ENCODE measurements at places on chromosomes 2 and 18. TPM values are rescaled to one million over a fixed set of nuclear protein-coding genes. Genes with fewer than 3 reads are reported as not detected.
A peak's percentile ranks its signal among the peaks of the same experiment; 100 is the strongest.

SEH1L gene
- total RNA-seq: 17.3 TPM

IL1B gene
- 0.30 TPM for total RNA-seq

VSNL1 gene
- 10.4 TPM for total RNA-seq

PGAP1 gene
- total RNA-seq: 5.5 TPM

ITGB1BP1 gene
- total RNA-seq: 97.0 TPM

MAP3K19 gene
- total RNA-seq: not detected

ONECUT2 gene
- 0.03 TPM for total RNA-seq

MROH2A gene
- not detected for total RNA-seq

DNAJC5G gene
- total RNA-seq: 2.3 TPM

TTN gene
- 3,113 TPM for total RNA-seq

TMEM163 gene
- total RNA-seq: 0.38 TPM

DNA sequence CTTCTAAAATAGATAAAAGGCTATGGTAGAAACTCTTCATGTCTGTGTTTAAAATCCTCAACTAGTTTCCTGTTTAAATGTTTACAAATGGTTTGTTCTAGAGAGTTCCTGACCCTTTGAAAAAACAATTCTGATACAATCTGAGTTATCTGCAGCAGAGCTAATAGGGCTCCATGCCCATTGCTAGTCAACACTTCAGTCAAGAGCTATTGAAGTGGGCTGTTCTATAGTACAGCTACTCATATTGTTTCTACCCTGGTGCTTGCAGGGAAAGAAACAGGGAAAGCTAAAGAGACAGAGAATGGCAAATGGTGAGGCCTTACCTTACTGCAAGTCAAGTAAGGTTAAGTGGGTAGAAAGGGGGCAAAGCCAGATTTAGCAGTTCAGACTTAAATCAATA lies 112.3 kb upstream of the CAVIN2 start:
- no peak for DNase-seq

- no peak for DNase-seq
These were observed 73.7 kb downstream of the DGKD start for GRCh38 chr2:233428008-233428407.

DNA sequence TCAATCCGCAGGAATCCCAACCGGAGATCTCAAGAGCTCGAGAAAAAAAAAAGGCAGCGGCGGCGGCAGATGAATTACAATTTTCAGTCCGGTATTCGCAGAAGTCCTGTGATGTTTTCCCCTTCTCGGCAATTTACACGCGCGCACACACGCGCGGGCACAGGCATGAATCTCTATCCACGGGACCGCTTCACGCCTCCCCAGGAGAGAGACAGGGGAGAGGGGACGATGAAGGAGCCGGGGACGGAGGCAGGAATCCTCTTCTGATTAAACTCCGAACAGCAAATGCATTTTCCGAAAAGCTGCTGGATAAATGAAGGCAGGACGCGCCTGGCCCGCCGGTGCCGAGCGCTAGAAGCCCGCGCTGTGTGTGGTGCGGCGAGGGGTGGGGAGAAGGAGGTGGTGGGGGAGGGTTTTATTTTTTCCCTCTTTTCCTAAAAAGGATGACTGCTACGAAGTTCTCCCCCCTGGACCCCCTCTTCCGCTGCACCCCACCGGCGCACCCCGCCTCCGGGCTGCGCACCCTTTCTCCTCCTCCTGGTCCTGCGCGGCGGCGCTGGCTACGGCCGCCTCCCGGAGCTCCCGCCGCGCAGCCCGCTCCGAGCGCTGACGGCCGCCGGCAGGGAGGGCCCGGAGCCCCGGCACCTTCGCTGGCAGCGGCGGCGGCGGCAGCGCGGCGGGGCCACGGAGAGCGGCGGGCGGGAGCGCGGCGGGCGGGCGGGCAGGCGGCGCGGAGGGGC lies at the start of gene BCL2:
TSS of gene BCL2 (minus strand) at position 387 of the 740 bp plus-strand sequence.
- DNase-seq: no peak

DNA sequence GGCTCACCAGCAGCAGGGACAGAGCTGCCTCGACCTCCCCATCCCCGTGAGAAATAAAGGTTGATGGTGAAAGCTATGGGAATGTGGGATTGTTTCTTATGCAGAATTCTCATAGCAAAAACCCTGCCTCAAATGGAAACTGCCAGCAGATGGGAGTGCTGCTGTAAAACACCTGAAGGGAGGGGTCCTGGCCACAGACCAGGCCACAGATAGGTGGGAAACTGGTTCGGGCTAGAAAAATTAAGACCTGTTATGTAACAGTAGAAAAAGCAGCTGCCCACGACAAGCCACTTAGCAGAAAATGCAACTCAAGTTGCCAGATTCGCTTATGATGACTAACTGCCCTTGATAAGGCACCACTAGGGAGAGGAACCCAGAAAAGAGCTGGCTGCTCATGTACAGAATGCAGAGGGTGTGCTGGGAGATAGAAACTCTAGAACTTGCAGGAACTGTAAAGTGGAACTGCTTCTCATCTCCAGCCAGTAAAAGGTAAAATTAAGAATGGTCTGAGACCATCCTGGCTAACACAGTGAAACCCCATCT lies 114.5 kb upstream of the SALL3 start:
- DNase-seq: no peak

- no peak for DNase-seq
These were observed 149.9 kb downstream of the GFPT1 start for GRCh38 chr2:69237070-69237670.

DNA sequence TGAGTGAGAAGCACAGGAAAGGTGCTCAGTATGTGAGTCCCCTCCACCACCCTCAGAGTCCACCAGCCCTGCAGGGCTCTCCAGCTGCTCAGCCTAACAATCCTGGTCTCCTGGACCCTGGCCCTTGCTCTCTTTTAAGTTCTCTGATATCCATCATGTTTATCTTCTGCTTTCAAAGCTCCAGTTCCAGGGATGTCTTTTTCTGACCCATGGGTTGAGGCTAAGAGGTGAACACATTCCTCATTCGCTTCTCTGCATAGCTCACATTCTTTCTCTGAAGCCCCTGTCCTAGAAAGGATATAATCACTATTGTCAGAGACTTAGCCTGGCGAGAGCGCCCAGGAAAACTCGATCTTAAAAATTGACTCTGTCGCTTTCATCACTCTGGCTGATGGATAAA lies 86.4 kb downstream of the ARL4C start:
- DNase-seq: no peak

GRCh38 chr18:34951625-34952379 lies 89.4 kb upstream of the MAPRE2 start:
- no peak for DNase-seq

GRCh38 chr2:30503007-30503694 lies 56.1 kb downstream of the LCLAT1 start:
- no peak for DNase-seq

DNA sequence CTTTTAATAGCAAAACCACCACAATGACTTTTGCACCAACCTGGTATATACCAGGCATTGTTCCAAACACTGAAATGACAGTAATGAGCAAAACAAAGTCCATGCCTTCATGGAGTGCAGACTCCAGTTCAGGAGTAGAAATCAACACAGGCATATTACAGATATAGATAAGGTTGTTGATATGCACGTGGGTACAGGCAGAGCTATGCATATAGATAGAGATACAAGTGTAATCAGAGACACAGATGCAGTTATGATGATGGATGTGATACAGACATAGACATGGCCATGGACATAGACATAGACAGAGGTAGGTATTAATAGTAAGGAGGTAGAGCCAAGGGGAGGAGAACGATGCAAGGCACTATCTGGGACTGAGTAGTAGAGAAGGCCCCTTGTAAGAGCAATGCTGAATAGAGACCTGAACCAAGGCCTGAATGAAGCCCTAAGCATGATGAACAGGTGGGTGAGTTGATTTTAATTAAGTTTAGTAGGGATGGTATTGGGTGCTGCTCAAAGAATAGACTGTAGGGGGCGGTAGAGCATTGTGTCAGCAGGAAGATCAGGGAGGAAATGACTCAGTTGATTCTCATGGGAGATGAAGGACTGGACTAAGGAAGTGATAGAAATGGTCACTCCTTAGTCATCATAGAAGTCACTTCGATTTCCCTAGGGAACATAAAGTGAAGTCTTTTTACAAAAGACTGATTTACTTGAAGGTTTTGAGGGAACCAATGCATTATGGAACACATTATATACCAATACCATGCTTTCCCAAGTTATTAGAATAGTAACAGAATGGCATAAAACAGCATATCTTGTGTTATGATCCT lies 39.4 kb downstream of the CMPK2 start:
- no peak for DNase-seq

DNA sequence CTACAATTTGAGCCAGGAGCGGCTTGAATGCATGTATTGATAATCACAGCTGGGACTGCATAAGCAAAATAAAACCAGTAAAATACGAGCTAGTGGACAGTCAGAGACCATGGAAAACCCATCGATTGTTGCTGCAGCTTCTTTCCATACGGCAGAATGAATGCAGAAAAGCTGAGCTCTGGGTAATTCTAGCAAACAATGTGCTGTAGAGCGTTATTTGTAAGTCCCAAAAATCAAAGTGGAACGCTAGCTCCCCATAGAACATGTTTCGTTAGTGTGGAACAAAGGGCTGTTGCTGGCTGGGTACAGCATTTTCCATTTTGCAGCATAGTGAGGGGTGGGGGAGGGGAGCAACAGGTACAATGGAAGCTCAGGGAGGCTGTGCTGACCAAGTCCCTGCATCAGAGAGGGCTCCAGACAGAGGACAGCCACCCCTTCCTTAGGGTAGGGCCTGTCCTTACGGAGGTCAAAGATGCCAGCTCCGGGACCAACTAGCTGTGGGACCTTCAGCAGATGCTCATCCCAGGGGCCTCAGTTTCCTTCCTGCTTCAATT lies 74.1 kb downstream of the BOD1L2 start:
- DNase-seq: no peak

DNA sequence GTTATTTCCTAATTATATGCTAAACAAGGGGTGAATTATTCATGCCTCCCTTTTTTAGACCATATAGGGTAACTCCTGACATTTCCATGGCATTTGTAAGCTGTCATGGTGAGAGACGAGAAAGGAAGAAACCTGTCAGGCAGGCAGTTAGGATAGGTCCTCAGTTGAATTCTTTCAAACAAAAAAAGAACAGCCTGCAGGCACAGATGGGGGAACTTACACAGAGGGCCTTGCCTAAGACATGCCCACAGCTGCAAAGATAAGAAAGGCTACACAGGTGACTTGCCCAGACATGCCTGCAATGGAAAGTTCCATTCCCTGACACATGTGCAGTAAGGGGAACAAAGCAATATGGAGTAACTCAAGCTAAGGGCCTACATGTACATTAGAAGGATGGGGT lies 128.1 kb downstream of the TMEM163 start:
- no peak for DNase-seq

- no peak for DNase-seq
These were observed 48.8 kb downstream of the FAM178B start for GRCh38 chr2:96937586-96937985.

- DNase-seq: no peak
These were observed 3.5 kb upstream of the FHOD3 start for GRCh38 chr18:36294031-36294430.

DNA sequence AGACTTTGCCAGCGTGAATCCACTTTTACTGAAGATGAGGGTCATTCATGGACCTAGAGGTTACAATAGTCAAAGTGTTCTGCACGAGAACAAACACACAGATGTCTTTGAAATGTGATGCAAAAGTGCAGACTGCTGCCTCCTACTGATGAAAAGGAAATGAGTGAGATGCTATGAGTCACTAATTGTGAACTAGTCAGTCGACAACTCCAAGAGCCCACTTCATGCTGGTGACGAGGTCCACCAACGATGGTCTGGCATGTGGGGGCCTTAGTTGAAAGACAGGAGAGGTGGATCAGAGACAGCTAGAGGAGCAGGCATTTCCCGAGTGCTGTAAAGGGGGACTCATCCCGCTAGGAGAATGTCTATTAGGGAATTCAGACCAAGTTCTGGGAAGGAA lies 17.1 kb upstream of the ZNF236 start:
- no peak for DNase-seq

- DNase-seq: no peak
These were observed 155.4 kb downstream of the THSD7B start for GRCh38 chr2:136920652-136921333.

DNA sequence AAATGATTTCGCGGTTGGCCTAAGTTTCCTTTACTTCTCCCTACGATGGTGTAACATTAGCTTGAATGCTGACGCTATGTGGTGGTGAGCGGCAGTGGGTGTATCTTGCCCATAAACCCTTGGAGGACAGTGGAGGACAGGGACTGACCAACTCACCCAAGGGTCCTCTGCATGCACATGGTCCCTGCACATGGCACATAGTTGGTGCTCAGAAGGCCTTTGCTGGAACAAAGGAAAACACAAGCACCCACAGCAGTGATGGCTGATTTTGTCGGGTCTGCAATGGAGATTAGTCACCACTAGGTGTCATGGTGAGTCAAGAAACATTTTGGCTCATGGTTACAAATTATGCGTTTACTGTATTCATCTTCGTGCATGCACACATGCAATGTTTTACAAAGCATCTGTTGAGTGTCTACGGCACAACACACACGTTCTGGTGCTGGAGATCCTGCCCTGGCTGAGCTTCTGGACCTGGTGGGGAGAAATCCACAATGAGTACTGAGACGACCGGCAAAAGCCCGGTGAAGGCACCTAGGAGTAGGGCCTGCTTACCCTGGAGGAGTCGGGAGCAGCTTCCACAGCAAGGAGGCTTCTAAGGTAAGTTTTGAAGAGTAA lies 44.0 kb downstream of the PDCL3 start:
- DNase-seq: no peak

DNA sequence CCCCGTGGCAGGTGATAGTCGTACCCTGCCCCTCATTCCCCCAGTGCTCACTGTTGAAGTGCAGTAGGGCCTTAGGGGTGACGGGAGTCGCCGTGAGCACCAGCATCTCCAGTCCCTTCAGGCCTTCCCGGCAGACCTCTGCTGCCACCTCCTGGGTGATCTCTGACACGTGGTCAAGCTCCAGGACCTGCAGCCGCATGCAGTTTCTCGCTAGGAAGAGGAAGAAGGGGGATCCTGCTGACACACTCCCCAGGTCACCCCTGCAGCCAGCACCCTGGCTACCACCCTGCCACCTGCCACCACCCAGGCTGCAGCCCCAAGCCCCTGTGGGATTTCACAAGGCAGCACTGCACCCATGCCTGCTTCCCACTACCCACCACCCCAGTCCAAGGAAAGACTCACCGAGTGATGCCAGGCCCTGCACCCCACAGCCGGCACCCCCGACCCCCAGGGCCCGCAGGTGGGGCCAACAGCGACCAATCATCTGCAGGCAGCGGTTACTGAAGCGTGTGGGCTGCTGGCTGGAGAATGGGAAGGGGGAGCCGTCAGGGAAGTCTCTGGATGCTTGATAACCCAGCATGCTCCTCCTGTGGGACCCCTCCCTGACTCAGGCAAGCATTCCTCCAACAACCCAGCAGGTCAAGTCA lies 23.8 kb downstream of the FBXO41 start:
- peak; percentile 60 for DNase-seq
